CD4-positive, alpha-beta T cell treated with Interleukin-15 for 4 hours (primary cell): ENCODE measurements at places on chromosomes 3 and 15.

- DNase-seq: no peak
Observed at GRCh38 chr3:42117175-42118008, 26.2 kb downstream of the TRAK1 start.

DNA sequence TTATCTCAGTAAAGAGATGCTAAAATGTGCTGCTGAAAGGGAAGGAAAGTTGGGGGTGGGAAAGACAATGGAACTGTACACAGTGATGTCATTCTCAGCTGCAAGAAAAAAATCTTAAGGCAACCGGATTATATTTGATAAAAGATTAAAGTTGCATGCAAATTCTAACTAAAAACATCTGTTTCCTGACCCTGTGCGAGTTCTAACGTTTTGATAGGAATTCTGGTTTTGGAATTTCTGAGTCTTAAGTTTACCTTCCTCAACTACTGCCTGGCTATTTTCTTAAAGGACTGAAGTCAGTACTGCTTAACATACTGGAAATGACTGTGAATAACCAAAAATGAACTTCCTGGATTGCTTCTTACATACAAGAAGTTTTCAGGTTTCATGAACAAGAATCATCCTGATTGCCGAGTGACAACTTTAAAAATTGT, 115.5 kb downstream of the SLC25A26 start:
- DNase-seq: no peak

- DNase-seq: no peak
Observed at GRCh38 chr3:189305412-189305811, 133.6 kb downstream of the TPRG1 start.

DNA sequence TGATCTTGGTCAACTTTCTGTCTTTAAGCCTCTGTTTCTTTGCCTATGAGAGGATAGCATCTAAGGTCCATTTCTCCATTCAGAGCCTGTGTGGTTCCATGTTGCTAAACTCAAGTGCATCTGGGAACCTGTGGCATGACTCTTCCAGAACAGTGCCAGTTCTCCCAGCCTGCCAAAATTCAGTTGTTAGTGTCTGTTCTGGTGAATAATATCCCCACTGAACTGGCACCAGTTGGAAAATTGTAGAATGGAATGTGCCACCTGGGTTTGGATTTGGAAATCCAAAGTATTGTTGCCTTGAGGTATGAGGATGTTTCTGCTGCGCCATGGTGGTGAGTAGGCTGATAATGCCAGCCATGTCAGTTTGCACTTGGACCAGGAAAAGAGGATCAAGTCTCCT, 31.3 kb downstream of the TIMP4 start:
- no peak for DNase-seq

DNA sequence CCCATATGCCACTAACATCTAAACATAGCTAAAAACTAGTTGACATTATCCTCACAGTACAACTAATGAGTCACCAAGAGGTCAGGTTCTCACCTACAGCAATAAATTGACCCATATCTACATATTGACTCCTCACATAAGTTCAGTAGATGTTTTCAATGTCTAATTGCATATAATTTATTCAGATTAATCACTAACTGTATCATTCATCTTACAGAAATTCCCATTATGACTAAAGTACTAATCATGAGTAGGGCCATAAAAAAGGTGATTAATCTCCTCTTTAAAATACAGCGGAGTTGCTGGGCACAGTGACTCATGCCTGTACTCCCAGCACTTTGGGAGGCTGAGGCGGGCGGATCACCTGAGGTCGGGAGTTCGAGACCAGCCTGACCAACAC, 82.4 kb upstream of the ST3GAL6 start:
- no peak for DNase-seq

- no peak for DNase-seq
Observed at GRCh38 chr15:79066391-79067071, 24.0 kb downstream of the RASGRF1 start.
